ENCODE measurements at places on chromosomes 1 and 21.

DNA sequence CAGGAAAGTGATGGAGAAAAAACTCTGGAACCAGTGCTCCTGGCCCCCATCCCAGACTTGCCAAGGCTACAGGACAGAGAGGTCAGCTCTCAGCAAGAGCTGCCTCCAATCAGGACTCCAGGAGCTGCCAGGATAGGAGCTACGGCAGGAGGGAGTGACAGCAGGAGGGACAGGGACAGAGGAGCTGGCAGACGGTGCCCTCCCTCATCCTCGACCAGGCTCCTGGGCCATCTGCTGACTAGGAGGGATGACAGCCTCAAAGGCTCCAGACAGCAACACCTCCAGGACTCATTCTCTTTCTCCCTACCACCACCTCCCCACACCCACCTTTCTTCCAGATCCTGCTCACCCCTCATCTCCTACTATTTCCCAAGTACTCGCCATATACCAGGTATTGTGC lies 22.7 kb downstream of the DLGAP3 start:
- no peak for DNase-seq

DNA sequence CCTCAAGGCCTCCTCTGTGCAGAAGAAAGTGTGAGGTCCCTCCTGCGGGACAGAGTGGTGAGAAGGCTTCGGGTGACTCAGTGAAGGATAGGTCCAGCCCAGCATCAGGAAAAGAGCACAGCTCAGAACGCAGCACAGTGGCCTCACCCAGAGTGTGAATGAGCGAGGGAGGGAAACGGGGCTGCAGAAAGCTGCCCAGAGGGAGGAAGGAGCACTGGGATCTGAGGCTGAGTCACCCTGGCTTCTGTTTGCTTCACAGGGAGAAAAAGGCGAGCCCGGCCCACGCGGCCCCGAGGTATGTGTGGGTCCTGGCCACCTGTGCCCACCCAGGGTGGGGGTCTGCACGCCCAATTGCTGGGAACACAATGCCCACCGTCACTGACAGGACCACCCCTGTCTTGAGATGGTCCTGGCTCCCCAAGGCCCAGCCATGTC lies 24.3 kb downstream of the COL6A2 start:
- DNase-seq = no peak

DNA sequence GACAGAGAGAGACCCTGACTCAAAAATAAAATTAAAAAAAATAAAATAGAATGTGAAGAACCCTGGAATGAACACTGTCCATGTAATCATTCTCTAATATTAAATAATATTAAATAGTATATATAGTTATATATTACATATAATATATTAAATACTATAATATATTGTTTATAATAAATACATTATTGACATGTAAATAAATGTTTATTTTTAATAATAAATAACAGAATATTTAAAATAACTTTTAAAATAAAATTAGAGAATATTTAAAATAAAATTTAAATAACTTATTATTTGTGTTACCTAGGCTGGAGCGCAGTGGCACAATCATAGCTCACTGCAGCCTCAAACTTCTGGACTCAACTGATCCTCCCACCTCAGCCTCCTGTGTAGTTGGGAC lies 32.1 kb downstream of the TRAF5 start:
- DNase-seq = no peak

GRCh38 chr1:226892524-226892875 lies 22.1 kb downstream of the PSEN2 start:
- DNase-seq = no peak

DNA sequence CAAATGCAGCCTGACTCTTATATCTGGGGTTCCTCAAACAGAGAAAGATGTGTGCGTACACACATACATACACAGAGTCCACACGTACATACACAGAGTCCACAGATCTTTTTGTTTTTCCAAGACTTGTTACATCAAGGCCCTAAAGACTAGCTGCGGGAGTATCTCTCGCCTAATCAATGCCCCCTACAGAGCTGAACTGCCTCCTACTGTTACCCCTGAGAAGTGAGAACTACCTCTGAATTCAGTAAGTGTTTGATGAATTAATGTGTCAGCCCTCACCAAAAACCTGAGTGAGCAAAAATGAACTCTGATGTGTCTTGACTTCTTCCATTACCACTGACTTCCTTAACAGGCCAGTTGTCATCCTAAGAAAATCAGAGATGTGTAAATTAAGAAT lies 351.2 kb downstream of the HHIPL2 start:
- DNase-seq = no peak

- no peak for DNase-seq
These were observed 36.1 kb downstream of the ESRRG start for GRCh38 chr1:216686860-216687766.

DNA sequence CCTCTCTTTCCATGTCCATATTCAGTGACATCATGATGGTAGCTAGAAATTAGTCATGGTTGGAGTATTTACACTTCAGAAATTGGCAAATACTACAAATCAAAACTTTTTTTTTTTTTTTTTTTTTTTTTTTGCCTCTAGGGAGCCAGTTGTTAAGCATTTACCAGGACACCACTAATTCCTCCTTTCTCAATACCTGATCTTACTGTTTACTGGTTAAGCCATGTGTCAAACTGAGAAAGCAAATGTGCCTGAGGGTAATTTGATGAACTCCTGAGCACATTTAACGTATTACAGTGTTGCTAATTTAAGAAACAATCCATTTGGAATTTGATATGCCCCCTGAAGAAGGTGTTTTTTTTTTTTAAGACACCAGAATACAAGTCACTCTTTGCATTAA lies 94.4 kb downstream of the DNM3 start:
- no peak for DNase-seq

GRCh38 chr21:17783481-17784179 lies 35.5 kb downstream of the C21orf91 start:
- DNase-seq = no peak

GRCh38 chr1:81149649-81150325 lies 650.9 kb upstream of the ADGRL2 start:
- no peak for DNase-seq

GRCh38 chr1:243718893-243719292 lies 131.2 kb downstream of the AKT3 start:
- no peak for DNase-seq

DNA sequence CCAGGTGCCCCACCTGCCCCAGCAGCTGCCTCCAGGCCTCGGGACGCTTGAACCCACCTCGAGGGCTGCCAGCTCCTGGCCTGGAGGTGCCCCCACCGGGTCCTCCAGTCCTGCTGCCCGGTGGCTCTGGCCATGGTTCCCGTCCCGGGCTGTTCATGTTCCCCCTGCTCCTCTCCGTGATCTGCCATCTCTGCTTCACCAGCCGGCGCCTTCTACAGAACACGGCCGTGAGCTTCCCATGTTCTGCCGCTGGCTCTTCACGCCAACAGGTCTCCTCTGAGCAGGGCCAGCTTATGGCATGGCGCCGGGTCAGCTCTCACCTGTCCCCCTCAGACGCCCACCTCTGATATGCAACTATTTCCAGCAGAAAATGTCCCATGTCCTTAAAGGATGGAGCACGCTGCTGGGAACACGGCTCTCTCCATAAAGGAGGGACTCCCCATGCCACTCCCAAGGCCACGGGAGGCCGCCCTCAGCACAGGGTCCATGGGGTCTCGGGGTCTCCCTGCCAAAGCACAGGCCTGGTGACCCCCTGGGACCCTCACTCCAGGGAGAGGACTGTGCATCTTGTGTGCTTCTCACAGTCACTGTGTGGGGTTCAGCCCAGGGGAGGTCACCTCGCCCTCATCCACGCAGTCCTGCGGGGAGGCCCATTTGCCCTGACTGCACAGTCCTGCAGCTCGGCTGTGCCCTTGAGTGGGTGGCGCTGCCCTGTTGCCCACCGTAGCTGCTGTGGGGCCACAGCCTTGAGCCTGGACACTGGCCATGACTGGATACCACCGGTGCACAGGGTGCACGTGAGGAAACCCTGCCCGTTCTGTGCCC lies 36.7 kb downstream of the COL18A1 start:
- no peak for DNase-seq

GRCh38 chr1:56204206-56204605 lies 375.2 kb downstream of the PLPP3 start:
- DNase-seq = no peak

DNA sequence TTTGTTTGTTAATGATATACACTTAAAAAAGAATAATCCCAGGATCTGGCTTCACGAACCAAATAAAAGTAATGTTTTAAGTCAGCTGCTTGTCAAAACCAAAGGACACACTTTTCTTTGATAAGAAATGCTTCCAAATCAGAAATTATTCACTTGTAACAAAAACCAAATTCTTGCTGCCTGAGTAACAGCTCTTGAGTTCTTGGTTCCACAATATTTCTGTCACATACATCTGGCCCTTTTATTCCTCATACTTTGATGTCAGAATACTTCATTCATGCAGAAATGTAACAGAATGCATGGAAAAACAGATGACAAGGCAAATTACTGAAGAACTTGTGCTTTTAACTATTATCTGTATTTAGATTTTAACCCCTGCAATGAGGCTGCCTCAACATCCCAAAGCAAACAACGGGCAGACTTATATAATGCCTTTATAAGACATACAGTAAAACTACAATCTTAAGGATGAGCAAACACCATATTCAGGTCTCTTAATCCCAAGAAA lies 1.5 kb downstream of the VAMP4 start:
- no peak for DNase-seq

DNA sequence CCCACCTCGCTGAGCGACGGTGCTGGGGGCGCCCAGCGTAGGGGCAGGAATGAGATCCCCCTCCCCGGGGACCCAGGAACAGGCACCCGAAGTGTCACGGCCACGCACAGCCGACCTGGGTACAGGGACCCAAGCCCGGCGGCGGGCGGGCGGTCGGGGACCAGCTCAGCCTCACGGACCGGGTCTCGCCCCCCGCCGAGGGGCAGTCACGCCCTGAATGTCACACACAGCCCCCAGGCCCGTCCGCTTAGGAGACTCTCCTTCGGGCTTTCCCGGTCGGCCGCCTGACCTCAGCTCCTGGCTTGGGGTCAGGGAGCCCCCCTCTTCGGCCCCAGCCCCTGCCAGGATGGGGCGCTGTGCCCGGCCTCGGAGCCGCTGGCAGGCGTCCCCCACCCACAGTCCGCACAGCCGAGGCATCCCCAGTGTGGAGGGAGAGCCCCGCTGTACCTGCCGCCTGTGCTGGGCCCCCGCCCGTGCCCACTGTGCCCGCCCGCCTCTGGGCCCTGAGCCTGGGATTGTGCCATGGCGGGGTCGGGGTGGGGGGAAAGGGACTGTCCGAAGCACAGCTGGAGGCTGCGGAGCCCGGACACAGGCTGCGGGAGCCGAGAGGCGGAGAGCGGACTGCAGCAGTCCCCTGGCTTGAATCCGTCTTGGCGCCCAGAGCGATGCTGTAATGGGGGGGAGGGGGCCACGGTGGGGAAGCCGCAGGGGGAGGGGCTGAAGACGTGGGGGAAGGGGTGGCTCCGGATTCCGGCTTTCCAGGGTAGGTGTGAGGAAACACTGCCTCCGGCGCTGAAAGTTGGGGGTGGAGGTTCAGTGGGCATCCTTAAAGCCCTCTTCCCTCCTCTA lies 627 bp upstream of the DLGAP3 start:
- no peak for DNase-seq

Measured in GDM1 (cell line).